Dorsolateral prefrontal cortex (tissue), 122 donors: ENCODE measurements at places on chromosomes 11 and 22.
A peak's percentile ranks its signal among the peaks of the same experiment; 100 is the strongest.

GRCh38 chr22:22714600-22715335, 70.4 kb downstream of the GGTLC2 start:
- no peak for DNase-seq

- no peak for DNase-seq
These were observed 8.9 kb upstream of the TMEM9B start for GRCh38 chr11:8973121-8973520.

GRCh38 chr11:95505927-95506426, 275.0 kb upstream of the SESN3 start:
- no peak for DNase-seq

GRCh38 chr11:1486054-1486825, at the start of gene MOB2:
TSS of gene MOB2 (minus strand) at chr11:1486779. CDS start at chr11:1486556, 223 bp downstream.
- DNase-seq, result no peak

DNA sequence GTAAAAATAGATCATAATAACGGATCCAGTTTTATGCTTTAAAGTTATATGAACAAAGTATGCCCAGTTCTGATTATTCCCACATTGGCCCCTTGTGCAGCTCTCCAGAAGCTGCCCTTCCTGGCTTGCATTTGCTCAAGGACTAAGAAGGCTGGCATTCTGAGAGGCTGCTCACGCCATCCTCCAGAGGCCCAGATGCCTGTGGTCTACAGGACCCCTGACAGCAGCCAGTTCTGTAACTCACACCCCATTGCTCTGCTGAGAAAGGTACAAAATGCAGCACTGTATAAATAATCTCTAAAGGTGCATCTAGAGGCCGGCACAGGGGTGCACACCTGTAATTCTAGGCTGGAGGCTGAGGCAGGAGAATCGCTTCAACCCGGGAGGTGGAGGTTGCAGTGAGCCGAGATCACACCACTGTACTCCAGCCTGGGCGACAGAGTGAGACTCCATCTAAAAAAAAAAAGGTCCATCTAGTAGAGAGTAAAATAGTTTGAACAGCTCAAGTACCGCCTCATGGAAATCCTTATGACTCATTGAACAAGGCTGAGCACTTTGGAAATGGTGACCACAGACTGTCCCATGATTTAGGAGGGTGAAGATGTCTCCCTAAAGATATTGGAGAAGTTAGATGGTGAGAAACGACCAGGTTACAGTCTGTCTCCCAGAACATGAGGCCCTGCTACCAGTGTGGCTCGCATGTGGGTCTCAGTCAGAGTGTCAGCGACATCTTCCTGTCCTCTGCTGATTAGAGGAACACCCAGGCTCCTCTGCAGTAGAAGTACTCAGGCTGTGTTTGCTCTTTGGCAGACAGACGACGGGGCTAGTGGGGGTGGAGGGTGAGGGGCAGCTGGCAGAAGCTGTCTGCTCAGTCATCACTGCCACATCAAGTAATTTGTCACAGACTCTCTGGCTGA, 56.3 kb downstream of the KREMEN1 start:
- DNase-seq, result no peak

DNA sequence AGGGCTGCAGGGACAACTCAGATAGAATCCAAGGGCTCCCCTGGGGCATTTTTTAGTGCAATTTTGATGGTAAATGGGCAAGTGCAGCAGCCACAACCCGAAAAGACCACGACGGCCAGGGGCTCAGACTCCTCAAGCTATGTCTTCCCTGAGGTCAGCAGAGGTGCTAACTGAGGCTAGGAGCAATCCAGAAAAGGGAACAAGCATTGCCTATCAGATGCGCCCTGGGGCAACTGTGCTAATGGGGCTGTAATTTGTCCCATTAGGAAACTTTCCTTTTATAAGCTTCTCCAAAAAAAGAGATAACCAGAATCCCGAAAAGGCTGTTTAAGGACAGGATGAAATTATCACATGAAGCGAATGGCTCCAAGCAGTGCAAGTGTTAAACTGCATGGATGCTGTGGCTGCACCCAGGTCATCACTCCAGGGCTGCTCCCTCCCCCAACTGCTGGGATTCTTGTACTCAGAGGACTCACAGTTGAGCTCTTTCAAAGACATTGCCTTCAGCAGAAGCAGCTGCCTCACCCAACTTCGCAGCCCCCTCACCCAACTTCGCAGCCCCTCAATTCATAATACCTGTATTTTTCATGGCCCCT, 2.8 kb upstream of the CD3E start:
- no peak for DNase-seq

DNA sequence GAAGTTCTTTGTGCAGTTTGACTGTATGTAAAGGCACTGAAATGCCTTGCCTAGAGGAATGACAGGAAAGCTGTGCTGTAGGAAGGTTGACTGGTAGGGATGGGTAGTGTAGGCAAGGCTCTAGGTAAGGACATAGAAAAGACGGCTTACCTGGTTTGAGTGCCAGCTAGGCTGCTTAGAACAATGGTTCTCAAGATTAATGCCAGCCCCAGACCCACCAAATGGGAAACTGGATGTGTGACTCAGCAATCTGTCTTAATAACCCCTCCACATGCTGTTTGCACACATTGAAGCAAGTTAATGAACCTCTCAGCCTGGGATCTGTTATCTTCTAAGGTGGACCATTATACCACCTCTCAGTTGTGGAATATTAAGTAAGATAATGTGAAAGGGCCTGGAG, 3.7 kb downstream of the RPS3 start:
- no peak for DNase-seq

DNA sequence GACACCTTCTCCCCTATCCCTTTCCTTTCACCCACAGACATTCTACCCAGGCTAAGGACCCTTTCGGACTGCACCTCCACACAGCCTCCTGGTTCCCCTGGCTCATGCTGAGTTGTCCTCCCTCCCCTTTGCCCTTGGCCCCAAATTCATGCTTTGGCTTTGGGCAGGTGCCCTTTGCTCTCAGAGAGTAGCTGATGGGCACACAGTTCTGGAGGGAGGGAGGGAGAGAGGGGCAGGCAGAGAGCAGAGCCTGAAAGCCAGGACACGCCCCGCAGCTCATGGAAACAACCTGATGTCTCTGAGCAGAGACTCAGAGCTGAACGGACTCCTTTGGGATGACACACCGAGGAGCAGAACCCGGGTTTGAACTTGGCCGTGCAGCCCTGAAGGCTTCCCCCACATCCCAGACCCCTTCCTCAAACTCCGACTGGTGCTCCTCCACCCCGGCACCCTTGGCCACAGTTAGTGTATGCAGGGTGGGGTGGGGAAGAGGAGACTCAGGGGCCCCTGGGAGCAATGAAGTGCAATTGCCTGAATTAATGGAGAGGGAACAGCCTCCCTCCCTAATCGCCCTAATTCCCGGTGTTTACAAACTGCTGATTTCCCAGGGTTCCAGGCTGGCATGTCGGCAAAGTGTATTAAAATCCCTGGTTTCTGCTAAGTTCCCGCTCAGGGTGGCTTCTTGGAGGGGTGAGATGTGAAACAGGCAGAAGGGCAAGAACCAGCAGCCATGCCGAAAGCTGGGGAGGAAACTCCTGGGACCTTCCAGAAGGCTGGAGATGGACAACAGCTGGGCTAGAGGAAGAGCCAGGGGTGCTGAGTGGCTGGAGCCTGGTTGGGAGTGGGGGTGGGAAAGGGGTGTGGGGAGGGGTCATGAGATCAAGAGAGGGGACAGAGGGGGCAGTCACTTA, 71.2 kb upstream of the SHISAL1 start:
- no peak for DNase-seq

DNA sequence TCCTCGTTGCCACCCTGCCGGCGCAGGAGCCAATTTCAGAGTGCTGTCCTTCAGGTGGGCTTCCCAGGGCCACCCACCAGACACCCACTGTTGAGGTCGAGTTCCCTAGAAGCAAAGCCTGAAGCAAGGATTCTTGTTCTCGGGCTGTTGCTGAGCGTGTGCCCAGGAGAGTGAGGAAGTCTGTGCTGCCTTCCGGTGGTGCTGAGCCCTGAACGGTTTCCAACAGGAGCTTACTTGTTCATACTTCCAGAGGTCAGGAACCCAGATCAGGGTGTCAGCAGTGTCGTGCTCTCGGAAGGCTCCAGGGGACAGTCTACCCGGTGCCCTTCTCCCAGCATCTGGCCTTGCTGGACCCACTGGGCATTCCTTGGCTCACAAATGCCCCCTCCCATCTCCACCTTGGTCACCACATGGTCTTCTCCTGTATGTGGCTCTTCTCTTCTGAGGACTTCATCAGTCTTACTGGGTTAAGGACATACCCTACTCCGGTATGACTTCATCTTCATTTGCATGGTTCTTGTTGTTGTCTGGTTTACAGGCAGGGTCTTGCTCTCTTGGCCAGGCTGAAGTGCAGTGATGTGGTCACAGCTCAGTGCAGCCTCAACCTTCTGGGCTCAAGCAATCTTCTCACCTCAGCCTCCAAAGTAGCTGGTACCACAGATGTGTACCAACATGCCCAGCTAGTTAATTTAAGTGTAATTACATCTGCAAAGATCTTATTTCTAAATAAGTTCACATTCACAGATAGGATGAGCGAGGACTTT, 11.2 kb downstream of the SLC25A1 start:
- no peak for DNase-seq

DNA sequence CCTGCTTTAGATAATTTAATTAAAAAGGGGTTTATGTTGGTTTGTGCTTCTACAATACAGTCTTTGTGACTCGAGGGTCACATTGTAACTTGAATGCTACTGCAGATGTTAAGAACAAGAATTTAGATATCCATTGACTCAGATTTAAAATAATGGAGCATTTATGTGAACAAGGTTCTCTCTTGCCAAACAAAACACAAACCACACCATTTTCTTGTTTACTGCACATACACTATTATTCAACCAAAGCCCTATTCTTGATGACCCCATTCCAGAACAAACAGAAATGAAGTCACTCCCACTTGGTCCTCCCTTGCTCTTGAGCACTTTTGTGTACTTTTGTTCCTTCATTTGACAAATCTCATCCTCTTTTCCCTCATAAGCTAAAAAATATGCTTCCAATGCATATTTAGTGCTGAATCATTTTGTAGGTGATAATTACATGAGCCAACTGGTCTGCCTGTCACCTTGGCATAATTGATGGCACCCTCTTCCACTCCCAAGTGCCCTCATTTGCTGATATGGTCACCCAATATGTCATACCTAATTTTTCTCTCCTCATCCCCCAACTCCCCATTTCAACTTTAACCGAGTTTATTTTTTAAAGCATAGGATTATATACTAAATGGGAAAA, 2.8 kb downstream of the C11orf71 start:
- DNase-seq, result no peak

GRCh38 chr11:76839311-76839710, 21.4 kb upstream of the ACER3 start:
- DNase-seq, result no peak

- peak; percentile 6 for DNase-seq
These were observed 3.7 kb downstream of the SHANK2 start for GRCh38 chr11:71248656-71249055.
